WERI-Rb-1 (cell line): ENCODE measurements at places on chromosomes 2 and 18.

DNA sequence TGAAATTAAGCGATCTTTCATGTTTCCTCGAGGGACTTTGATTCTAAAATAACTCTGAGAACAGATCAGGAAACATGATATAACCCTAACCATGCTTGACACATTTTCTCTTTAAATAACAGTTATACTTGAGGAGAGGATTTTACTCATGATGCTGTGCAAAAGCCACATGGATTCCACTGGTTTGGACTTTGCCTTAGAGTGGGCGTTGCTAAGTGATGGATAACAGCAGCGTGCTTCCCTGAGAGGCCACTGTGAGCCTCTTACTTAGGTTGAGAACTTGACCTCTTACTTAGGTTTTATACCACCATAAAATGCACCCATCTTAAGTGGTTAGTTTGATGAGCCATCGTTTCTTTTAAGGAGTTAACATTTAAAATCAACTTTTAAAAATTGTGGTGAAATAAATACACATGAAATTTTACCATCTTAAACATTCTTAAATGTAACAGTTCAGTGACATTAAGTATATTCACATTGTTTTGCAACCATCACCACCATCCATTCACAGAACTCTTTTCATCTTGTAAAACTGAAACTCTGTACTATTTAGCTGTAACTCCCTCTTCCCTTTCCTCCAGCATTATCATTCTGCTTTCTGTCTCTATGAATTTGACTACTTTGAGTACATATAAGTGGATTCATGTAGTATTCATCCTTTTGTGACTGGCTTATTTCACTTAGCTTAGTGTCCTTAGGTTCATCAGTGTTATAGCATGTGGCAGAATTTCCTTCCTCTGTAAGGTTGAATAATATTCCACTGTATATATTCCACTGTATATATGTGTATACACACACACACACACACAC is 22.6 kb downstream of the ANXA4 start:
- DNase-seq: no peak

DNA sequence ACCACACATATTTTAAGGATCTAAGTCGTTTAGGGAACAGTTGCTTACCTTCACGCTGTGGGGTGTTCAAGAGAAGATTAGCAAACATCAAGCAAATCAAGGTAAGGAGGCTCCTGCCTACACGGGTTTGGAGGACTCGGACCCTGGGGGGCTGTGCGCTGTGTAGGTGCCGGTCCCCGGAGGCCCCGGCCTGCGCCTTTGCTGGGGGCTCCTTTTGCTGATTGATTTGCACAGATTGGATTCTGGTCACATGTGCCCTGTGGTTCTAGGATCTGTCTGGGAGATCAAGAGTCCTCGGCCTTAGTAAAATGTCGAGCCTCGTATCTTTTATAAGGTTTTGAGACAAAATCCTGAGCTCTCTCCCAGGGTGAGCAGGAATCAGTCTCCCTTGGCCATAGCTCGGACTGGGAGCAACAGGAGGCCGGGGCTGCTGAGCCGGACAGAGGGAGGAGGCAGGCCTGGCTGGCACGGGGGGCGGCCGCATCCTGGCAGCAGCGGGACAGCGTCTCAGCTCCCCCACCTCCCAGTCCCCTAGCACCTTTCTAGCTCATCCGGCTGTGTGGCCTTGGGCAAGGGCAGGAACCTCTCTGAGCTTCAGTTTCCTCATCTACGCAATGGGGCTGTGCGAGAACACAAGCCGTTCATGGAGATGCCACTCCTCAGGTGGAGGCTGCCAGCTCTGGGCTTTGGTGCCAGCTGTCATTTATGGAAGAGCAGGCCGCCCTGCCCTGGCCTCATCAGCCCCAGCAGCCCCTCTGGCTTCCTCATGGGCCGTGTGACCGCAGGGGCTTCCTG is 147.2 kb downstream of the MBP start:
- DNase-seq: no peak

DNA sequence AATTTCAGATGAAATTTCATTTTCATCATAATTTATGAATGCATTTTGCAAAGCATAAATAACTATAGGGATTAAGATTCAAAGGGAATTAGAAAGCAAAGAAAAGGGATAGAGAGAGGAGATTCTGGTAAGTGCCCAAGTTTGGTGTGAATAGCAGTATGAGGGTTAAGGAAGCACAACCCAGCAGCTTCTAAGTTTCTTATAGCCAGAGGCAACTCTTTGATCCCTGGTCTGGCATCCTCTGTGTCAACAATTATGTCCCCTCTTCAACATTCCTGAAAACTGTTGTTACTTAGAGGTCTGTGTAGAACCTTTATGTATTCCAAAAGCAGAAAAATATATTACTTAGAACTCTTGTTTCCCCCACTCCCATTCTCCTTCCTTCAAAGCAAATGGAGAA is 171.6 kb upstream of the SATB2 start:
- DNase-seq: no peak

DNA sequence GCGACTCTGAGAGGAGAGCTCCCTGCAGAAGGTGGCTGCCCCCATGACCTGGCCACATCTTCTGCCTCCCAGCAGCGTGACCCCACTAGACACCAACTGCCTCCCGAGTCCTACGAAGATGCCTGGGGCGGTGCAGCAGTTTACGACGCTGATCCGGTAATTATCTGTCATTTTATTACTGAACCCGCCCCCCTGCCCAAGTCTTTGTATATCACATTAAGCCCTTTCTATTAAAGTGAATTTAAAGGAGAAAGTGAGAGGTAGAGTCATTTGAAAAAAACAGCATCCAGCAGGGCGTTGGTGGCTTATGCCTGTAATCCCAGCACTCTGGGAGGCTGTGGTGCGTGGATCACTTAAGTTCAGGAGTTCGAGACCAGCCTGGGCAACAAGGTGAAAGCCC is 33.4 kb downstream of the ABCG8 start:
- DNase-seq: no peak
